ENCODE measurements at places on chromosomes 3 and 15. TPM values are rescaled to one million over a fixed set of nuclear protein-coding genes. Genes with fewer than 3 reads are reported as not detected.
A peak's percentile ranks its signal among the peaks of the same experiment; 100 is the strongest.

AGBL1 gene
- total RNA-seq, result not detected

ITIH4 gene
- total RNA-seq, result 3.0 TPM

IQSEC1 gene
- 13.3 TPM for total RNA-seq

ATP2C1 gene
- 267 TPM for total RNA-seq

TMCO5A gene
- not detected for total RNA-seq

RLBP1 gene
- not detected for total RNA-seq

CCDC80 gene
- total RNA-seq, result 1.1 TPM

BSN gene
- total RNA-seq, result 0.92 TPM

BCL2A1 gene
- total RNA-seq, result not detected

DNA sequence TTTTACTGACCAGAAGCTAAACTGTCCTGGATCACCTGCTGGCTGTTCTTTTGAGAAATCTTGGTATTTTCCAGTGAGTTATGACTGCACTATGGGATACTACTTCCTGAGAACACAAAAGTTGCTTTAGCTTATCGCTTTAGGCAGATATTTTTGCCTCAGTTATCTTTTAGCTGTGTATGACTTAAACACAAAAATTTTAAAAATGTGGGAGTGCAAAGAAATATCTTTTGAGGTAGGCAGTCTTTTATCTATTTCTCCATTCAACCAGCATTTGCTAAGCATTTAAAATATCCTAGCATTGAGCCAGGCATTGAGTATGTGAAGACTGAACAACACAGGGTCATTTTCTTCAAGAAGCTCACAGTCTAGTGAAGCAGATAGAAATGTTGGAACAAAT is 981.9 kb downstream of the FHIT start:
- H3K4me3 ChIP-seq, result no peak overlapping the region
- H3K27ac ChIP-seq, result no peak overlapping the region
- no peaks in the 10 kb centered on the region for H3K4me1 ChIP-seq
- DNase-seq, result no peak

- H3K36me3 ChIP-seq, result no peaks in the 10 kb centered on the region
- no peak overlapping the region for H3K4me3 ChIP-seq
- H3K4me1 ChIP-seq, result peaks cover 14% of the 10 kb centered on the region
- H3K27me3 ChIP-seq, result no peaks in the 10 kb centered on the region
Observed at GRCh38 chr3:42780892-42781700, 8.0 kb upstream of the CCDC13 start.

GRCh38 chr3:88195951-88196434 is 46.2 kb downstream of the C3orf38 start:
- H3K4me1 ChIP-seq, result no peaks in the 10 kb centered on the region
- no peaks in the 10 kb centered on the region for H3K27me3 ChIP-seq
- no peak overlapping the region for H3K27ac ChIP-seq
- H3K4me3 ChIP-seq, result no peak overlapping the region

- H3K4me1 ChIP-seq, result peaks cover 7% of the 10 kb centered on the region
- H3K4me3 ChIP-seq, result no peak overlapping the region
- H3K36me3 ChIP-seq, result no peaks in the 10 kb centered on the region
- H3K27me3 ChIP-seq, result peaks cover 31% of the 10 kb centered on the region
- DNase-seq, result no peak
Observed at GRCh38 chr3:23068016-23068728, 135.0 kb upstream of the UBE2E2 start.

- H3K27ac ChIP-seq, result no peak overlapping the region
- H3K27me3 ChIP-seq, result peaks cover 5% of the 10 kb centered on the region
- no peaks in the 10 kb centered on the region for H3K36me3 ChIP-seq
- no peak overlapping the region for H3K4me3 ChIP-seq
Observed at GRCh38 chr15:49901996-49902684, 216.9 kb downstream of the ATP8B4 start.

DNA sequence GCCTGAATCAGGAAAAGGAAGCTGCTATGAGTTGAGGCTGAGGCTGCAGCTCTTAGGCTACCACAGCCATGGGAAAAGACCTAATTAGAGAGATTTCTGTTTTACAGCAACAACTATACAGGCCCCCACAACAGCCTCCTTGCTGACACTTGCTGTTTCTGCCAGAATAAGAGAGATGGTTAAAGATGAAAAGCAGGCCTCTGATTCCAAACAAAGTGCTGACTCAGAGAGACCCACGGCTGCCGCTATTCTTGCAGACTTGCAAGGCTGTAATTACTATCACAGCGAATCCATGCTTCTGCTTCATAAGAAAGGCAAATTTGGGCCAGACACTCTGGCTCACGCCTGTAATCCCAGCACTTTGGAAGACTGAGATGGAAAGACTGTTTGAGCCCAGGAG is 41.8 kb downstream of the MCF2L2 start:
- DNase-seq, result no peak
- H3K4me1 ChIP-seq, result peaks cover 24% of the 10 kb centered on the region
- H3K4me3 ChIP-seq, result no peak overlapping the region
- H3K36me3 ChIP-seq, result no peaks in the 10 kb centered on the region
- H3K27me3 ChIP-seq, result peaks cover 30% of the 10 kb centered on the region

- H3K4me3 ChIP-seq, result peak overlapping the region; percentile 98
- DNase-seq, result no peak
- H3K36me3 ChIP-seq, result peaks cover 61% of the 10 kb centered on the region
- peak overlapping the region; percentile 98 for H3K27ac ChIP-seq
Observed at GRCh38 chr15:66701422-66702034, 508 bp upstream of the SMAD6 start.

DNA sequence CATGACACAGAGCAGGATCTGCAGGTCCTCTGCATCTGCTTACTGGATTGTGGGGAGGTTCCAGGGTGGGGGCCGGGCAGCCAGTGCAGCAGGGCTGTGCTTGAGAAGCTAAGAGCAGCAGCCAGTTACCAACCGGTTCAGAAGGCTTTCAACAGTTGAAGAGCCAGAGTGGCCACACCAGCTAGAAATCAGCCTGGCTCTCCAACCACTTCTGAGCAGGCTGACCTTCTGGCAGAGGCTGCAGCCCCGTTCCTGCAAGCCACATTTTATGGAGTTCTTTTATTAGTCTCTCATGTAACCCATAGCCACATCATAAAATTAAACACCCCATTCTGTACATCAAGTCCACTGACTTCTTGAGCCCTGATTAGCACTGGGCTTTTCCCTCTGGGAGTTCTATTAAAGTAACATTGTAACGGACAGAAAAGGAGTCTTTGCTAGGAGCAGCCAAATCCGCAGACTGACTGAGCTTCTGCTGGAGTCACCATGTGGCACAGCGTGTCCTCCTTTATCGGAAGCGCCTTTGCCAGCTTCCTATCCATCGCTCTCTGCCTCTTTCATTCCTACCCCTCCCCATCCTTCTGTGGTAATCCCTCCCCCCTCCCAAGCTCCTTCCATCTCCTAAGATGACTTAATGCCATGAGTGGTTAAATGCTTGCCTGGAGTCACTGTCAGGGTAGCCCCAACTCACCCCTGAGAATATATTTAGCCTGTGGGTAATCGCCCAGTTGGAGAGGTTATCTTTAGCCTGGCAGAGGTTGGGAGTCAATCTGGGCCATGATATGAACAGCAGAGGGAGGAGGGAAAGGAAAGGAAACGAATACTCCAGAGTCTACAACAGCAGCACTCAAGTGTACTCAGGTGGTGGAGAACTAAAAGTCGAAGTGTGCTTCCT is 138.5 kb upstream of the HES1 start:
- no peak for DNase-seq
- H3K4me3 ChIP-seq, result no peak overlapping the region
- no peaks in the 10 kb centered on the region for H3K27me3 ChIP-seq

- H3K4me1 ChIP-seq, result no peaks in the 10 kb centered on the region
- DNase-seq, result no peak
- H3K27me3 ChIP-seq, result peaks cover 65% of the 10 kb centered on the region
- H3K36me3 ChIP-seq, result no peaks in the 10 kb centered on the region
- H3K27ac ChIP-seq, result no peak overlapping the region
Observed at GRCh38 chr15:82018201-82018600, 27.6 kb downstream of the MEX3B start.

DNA sequence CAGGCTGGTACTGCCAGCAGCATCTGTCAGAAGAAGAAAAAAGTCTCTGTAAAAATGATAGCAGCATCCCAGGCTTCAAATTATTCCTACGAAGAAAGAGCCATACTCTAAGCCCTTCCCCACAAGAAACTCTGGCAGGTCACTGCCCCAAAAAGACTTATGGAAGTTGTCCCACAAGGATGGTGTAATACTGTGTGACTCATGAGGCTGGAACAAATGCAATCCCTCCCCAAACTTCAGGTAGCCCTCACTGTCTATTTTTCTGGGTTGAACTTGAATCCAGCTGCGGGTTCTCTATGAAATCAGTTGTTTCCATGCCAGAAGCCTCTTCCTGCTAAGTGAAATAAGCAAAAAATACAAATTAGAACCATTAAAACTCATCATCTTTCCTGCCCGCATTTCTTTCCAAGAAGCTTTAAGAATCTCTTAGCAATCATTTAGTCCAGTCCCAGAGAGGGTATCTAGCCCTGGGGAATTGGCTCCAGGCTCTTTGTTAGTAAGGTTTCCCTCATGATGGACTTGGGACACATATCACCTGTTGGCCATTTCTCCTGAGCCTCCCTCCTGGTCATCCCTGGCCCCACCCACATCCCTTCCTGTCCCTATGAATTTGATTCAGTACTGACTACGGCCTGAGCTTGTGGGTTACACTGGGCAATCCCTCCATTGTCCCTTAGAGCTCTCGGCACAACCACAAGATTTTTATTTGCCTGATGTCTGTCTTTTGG is 51.7 kb downstream of the FAM174B start:
- no peaks in the 10 kb centered on the region for H3K36me3 ChIP-seq
- H3K4me1 ChIP-seq, result peaks cover 20% of the 10 kb centered on the region
- H3K27ac ChIP-seq, result no peak overlapping the region
- DNase-seq, result no peak
- no peak overlapping the region for H3K4me3 ChIP-seq
- peaks cover 52% of the 10 kb centered on the region for H3K27me3 ChIP-seq

DNA sequence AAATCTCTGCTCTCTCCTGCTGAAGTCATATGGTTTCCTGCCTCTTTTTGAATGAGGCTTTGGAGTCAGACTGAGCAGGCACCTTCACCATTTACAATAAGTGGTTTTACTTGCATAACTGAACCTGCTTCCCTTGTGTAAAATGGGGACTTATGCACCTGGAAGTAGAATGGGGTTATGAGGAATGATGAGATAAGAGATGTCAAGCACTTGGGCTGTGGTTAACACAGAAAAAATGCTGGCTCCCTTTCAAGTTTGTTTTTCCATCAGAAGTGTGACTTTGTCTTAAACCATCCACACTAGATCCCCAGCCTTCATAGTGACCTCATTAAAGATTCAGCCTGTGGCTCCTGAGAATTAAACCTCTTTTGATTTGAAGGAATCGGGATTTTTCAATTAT is 5.2 kb downstream of the EXOSC7 start:
- no peak for DNase-seq
- no peaks in the 10 kb centered on the region for H3K27me3 ChIP-seq
- no peak overlapping the region for H3K27ac ChIP-seq
- peaks cover 70% of the 10 kb centered on the region for H3K4me1 ChIP-seq

- H3K36me3 ChIP-seq, result peaks cover 17% of the 10 kb centered on the region
- DNase-seq, result no peak
- peak overlapping the region; percentile 55 for H3K4me3 ChIP-seq
- peak overlapping the region; percentile 100 for H3K27ac ChIP-seq
- H3K27me3 ChIP-seq, result no peaks in the 10 kb centered on the region
Observed at GRCh38 chr15:60408463-60408981, 10.7 kb upstream of the ANXA2 start.

DNA sequence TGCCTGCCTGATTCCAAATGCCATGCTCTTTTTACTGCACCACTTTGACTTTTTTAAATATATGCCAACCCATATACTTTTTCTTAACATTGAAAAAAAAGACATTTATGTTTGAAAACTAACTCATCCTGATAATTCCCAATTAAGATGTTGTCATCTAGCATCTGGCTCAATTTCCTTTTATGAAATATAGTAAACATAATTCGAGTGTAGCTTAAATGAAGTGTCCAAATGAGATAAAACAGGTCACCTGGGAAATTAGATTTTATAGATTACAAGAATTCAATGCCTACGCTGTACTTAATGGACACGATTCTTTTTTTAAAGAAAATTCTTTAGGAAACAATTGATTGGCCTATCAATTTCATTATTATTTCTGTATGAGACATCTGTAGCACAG is 2.8 kb downstream of the MDFIC2 start:
- no peaks in the 10 kb centered on the region for H3K36me3 ChIP-seq
- no peak overlapping the region for H3K4me3 ChIP-seq
- no peaks in the 10 kb centered on the region for H3K27me3 ChIP-seq
- no peaks in the 10 kb centered on the region for H3K4me1 ChIP-seq

GRCh38 chr15:60800299-60801072 is 321.5 kb upstream of the ICE2 start:
- H3K27ac ChIP-seq, result no peak overlapping the region
- H3K4me1 ChIP-seq, result peaks cover 10% of the 10 kb centered on the region

GRCh38 chr15:74622758-74623157 is 7.1 kb downstream of the CLK3 start:
- peaks cover 82% of the 10 kb centered on the region for H3K36me3 ChIP-seq
- H3K27me3 ChIP-seq, result no peaks in the 10 kb centered on the region
- no peak overlapping the region for H3K27ac ChIP-seq
- peaks cover 15% of the 10 kb centered on the region for H3K4me1 ChIP-seq

- H3K36me3 ChIP-seq, result no peaks in the 10 kb centered on the region
- H3K27ac ChIP-seq, result no peak overlapping the region
- H3K4me1 ChIP-seq, result peaks cover 18% of the 10 kb centered on the region
- peak; percentile 39 for DNase-seq
- H3K4me3 ChIP-seq, result no peak overlapping the region
- no peaks in the 10 kb centered on the region for H3K27me3 ChIP-seq
Observed at GRCh38 chr3:36166477-36166876, 213.8 kb upstream of the STAC start.

DNA sequence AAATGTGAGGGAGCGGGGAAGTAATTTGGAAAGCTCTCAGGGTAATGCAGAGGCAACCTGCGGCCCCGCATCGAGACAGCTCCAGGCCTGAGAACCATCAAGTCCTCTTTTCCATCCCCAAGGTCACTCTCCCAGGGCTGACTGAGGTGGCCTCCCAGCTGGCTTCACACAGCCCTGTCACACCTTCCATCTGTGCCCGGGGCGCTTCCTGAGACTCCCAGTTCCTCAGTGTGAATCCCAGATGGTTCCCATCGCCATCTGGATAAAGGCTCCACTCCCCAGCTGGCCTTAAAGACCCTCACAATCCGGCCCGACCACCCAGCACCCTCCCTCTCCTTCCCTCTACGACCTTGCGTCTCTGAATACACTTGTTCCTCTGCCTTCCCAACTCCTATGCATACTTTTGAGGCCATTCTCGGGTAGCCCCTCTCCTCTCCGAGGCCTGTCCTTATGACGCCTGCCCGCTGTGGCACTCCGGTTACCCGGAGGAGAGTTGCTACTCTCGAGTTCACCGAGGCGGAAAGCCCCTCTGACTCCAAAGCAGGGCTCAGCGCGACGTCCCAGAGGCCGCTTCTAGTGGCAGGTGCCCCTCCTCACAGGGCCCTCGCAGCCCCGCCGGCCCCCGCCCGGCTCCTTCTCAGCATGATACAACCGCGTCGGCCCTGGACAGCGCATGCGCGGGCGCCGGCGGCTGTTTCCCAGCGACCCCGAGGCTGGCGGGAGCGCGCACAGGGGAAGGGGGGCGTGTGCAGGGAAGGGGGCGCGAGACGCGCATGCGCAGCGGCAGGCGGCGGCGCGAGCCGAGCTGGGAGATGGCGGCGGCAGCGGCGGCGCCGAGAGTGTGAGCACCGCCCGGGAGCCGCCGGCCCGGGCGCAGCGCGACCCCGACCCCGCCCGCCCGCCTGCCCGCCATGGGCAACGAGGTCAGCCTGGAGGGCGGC is at the start of gene BSN:
Gene BSN (plus strand): TSS at position 786 of the 941 bp plus-strand sequence. CDS start 126 bp downstream, at position 912.
- DNase-seq, result peak; percentile 93
- H3K27ac ChIP-seq, result peak within 1 kb of the TSS; percentile 29
- peaks cover 11% of the 10 kb centered on the region for H3K36me3 ChIP-seq
- H3K4me1 ChIP-seq, result no peaks in the 10 kb centered on the region
- peaks cover 59% of the 10 kb centered on the region for H3K27me3 ChIP-seq

GRCh38 chr15:87939848-87940457 is 316.6 kb downstream of the NTRK3 start:
- no peak overlapping the region for H3K27ac ChIP-seq
- H3K36me3 ChIP-seq, result no peaks in the 10 kb centered on the region
- H3K4me3 ChIP-seq, result no peak overlapping the region

Data from Calu3 (cell line).